Ovary (tissue), 10 donors: ENCODE measurements at places on chromosomes 4 and X. TPM values are rescaled to one million over a fixed set of nuclear protein-coding genes. Genes with fewer than 3 reads are reported as not detected.

DNA sequence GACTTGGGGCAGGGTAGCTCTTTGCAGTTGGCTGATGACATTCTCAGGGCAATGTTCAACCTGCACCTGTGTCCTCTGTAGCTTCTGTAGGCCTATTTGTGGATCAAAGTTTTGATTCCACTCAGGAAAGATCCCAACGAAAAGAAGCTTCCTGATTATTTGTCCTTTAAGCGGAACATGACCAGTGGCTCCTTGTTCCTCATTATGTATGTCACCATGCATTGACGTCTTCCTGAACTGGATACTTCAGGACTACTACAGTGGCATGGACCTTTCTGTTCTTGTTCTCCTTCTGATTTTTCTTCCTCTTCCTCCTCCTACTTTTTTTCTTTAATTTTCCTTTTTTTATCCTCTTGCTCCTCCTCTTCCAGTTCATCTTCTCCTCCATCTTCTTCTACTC is 62.4 kb downstream of the NBDY start:
- no peak for DNase-seq

DNA sequence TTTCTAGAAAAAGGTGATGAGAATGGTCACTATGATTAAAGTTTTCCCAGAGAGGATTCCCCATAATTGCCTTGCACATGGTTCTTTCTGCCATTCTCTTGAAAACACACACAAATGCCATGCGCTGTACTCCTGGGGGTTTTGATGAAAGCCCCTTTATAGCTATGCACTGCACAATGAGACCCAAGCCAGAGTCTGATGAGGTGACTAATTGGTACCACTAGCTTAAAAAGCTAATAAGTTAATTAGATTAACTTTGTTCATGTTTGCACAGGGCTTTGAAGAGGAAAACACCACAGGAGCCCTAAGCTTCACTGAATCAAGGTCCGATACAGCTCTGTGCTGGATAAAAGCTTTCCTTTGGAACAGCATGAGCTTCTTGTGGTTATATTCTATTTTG is 132.2 kb downstream of the NKX6-1 start:
- no peak for DNase-seq

DNA sequence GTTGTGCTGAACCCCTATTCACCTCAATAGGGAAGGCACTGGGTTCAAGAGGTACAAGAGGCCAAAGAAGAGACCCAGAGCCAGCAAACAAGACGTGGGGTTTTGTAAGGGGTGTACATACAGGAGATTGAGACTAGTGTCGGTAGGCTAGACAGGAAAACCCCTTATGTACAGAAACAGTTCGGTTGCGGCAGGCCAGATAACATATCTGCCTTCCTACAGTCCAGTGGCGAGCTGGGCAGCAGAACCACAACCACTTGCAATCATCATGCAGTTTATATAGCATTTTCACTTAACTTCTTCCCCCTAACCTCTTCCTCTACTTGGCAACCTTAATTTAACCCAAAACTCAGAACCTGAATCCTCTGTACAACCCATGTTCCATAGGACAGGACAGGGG is 422.2 kb downstream of the PDHA2 start:
- no peak for DNase-seq

- no peak for DNase-seq
Observed at GRCh38 chrX:101009090-101009489, 39.6 kb downstream of the ARL13A start.

DNA sequence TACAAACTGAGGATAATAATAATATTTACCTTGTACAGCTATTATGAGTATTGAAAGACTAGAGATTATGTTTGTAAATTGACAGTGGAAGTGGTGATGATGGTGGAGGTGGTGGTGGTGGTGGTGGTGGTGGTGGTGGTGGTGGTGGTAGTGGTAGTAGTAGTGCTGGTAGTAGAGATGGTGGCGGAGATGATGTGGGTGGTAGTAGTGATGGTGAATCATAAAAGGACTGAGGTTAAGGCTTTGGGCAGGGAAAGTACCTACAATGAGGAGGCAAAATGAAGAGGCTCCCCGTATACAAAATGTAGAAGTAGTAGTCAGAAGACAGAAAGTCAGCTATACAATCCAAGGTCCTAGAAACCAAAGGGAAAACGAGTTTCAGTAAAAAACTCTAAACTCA is 214.1 kb downstream of the BCOR start:
- DNase-seq = no peak

MAGEA2B gene
- total RNA-seq = not detected

TCP11X2 gene
- not detected for total RNA-seq

TTC29 gene
- not detected for total RNA-seq

- DNase-seq = no peak
Observed at GRCh38 chr4:100106982-100107381, 83.3 kb downstream of the DDIT4L start.

DNA sequence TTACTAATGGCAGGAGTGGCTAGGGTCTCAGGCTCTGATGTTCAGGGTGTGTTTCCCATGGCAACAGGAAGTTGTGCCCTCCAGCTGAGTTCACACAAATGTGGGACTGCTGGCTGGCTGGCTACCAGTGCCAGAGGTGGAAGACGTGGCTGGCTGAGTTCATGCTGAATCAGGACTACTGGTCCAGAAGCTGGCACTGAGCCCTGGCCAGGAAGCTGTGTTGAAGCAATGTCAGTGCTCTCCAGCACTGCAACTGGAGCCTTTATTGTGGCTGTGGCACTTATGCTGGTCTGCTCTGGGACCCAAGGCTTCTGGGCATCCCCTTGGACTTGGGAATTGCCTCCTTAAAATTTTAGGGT is 42.0 kb upstream of the ZXDA start:
- no peak for DNase-seq

GRCh38 chr4:43782391-43782790 is 666.2 kb downstream of the KCTD8 start:
- no peak for DNase-seq

DNA sequence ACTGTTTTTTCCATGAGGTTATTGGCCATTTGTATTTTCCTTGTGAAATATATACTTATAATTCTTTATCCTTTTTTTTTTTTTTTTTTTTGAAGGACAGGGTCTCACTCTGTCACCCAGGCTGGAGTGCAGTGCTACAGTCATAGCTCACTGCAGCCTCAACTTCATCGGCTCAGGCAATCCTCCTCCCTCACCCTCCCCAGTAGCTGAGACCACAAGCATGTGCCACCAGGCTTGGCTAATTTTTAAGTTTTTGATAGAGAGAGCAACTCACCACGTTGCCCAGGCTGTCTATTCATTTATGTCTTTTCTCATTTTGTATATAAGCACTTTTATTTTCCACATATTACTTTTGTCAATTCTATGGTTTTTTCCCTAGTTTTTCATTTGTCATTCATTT is 16.8 kb downstream of the RBPJ start:
- DNase-seq = no peak

SPP1 gene
- total RNA-seq = 5.6 TPM

DNA sequence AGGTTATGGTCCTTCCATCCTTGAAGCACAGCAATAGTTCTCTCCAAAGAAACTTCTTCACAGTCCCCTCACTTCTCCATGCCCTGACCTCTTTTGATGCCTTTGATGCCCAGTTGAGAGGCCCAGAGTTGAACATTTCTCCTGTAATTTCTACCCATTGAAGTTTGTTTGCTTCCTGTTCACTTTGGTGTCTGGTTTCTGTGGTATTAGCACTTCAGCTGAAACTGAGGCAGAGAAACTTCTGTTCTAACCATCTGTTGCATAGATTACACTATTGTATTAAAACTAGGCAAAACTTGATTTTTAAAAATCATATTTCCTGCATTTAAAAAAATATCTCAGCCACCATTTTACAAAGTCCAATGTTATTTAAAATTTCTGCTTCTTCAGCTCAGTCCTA is 89.8 kb upstream of the ADGRG2 start:
- DNase-seq = no peak

DNA sequence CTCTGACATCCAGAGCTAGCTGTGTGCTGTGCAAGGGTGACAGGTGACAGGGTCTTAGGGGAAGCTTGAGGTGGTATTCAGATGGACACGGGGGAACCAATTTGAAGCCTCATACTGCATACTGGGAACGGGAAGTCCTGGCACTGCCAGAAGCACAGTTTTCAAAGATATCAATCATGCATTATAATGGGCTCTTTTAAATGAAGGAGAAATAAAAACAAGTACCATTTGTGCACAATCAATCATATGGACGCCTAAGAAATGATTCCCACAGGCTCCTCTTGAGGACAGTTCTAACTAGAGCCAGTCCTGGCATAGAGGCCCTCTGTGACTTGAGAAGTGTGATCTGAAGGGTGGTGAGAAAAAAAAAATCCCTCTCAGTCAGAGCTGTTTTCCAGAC is 50.9 kb downstream of the TSC22D3 start:
- DNase-seq = no peak

DNA sequence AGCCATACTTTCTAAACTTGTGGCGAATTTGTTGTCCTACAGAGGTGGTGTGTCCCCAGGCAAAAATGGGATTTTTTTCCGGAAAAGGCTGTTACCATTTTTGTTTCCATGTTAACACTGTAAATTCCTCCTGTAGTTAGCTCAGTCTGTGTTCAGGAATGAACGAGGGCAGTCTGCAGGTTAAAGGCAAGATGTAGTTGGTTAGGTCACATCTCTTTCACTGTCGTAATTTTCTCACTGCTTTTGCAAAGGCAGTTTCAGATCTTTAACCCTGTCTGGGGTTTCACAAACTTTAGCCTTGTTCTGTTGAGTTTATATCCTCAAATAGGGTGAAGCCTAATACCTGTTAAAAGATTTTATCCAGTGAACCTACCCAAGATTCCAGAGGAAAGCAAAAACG is 50.5 kb upstream of the PUDP start:
- DNase-seq = no peak

ARMCX5 gene
- 11.2 TPM for total RNA-seq

DNA sequence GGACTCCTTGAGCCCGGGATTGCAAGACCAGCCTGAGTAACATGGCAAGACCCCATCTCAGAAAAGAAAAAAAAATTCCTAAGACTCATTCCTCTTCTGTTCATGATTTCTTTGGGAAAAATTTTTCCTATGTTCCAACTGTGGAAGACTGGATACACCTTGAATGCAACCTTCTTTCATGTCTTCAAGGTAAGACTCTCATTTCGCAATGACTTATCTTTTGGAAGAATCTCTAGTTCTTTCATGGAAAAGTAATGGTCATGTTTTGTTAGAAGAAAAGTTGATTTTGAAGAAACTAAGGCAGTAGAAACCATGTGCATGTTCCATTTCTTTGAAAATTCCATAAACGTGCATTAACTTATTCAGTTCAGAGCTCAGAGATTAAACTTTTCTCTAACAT is 26.0 kb upstream of the BBS12 start:
- no peak for DNase-seq

DNA sequence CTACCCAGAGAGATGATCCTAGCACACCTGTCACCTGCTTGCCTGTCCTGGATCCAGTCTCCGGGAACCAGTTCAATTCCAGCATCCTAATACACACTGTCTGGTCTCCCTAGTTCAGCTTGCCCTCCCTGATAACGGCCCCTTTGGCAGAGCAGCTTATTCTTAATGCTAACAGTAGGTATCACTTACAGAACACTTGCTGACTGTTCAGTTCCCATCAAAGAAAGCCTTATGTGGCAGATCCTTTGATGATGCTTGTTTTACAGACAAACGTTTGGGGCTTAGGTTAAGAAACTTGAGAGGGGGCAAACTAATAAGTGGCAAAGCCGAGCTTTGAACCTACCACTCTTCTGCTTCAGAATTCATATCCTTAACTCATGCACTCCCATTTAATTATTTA is 890 bp downstream of the RASSF6 start:
- DNase-seq = no peak

- DNase-seq = no peak
Observed at GRCh38 chr4:69907151-69907550, 23.7 kb upstream of the CSN1S1 start.

MAP3K15 gene
- 0.37 TPM for total RNA-seq
